ENCODE measurements at places on chromosomes 1 and 21. TPM values are rescaled to one million over a fixed set of nuclear protein-coding genes. Genes with fewer than 3 reads are reported as not detected.

Gene ZDHHC18
- 17.6 TPM for total RNA-seq

Gene SH3BGR
- 1.3 TPM for total RNA-seq

Gene TACSTD2
- 103 TPM for total RNA-seq

Gene RNU1-4
- total RNA-seq: 4,441 TPM

Gene NUP210L
- not detected for total RNA-seq

Gene PLA2G2C
- not detected for total RNA-seq

Gene CELA2A
- not detected for total RNA-seq

Gene CFHR4
- not detected for total RNA-seq

Gene LRRN2
- total RNA-seq: not detected

Gene TFF1
- total RNA-seq: not detected

Gene PMVK
- 22.0 TPM for total RNA-seq

Gene NFASC
- 0.41 TPM for total RNA-seq

Gene ASPM
- total RNA-seq: 39.2 TPM

Gene GJB5
- 119 TPM for total RNA-seq

Gene FHAD1
- total RNA-seq: 0.24 TPM

Gene MTARC1
- 2.1 TPM for total RNA-seq

Gene SHISAL2A
- total RNA-seq: not detected

Gene ARHGAP30
- not detected for total RNA-seq

Gene LAMB3
- total RNA-seq: 1,603 TPM

Gene ZNF683
- not detected for total RNA-seq

Gene CFAP74
- 0.07 TPM for total RNA-seq

Gene HCN3
- 3.4 TPM for total RNA-seq

Gene ACTN2
- not detected for total RNA-seq

Gene CYB561D1
- total RNA-seq: 6.5 TPM

Gene TPTE
- not detected for total RNA-seq

Gene LAPTM5
- total RNA-seq: not detected

Gene OR2L8
- total RNA-seq: not detected

Gene KHDRBS1
- total RNA-seq: 121 TPM

Gene TSSK3
- not detected for total RNA-seq

Gene CTBS
- 10.9 TPM for total RNA-seq

Gene YY1AP1
- total RNA-seq: 35.2 TPM

Gene CLK2
- 31.5 TPM for total RNA-seq

Gene LCE1E
- 0.51 TPM for total RNA-seq

Gene RHBG
- total RNA-seq: 0.11 TPM

Gene CD1B
- total RNA-seq: not detected

Gene CELA3B
- total RNA-seq: not detected

Gene PRMT6
- total RNA-seq: 17.0 TPM

Gene AKNAD1
- total RNA-seq: 1.6 TPM

Gene SLC9C2
- not detected for total RNA-seq

Gene ICOSLG
- 2.0 TPM for total RNA-seq

Gene PLA2G2F
- total RNA-seq: 0.04 TPM

Gene RPS8
- total RNA-seq: 2,325 TPM

Gene CAMK1G
- total RNA-seq: not detected

Gene TAF13
- total RNA-seq: 65.6 TPM

Gene TMCC2
- total RNA-seq: 1.8 TPM

Gene LYPD8
- not detected for total RNA-seq

Gene SPATA45
- total RNA-seq: 0.44 TPM

Gene ATAD3C
- total RNA-seq: 0.51 TPM

Gene DDR2
- 0.41 TPM for total RNA-seq

Gene ZBTB8B
- under 0.01 TPM for total RNA-seq

Gene TMEM240
- 0.28 TPM for total RNA-seq

Gene OR6F1
- not detected for total RNA-seq

Measured in foreskin keratinocyte (primary cell).